Thymus (tissue), 14 donors: ENCODE measurements at places on chromosomes 2 and 18.

DNA sequence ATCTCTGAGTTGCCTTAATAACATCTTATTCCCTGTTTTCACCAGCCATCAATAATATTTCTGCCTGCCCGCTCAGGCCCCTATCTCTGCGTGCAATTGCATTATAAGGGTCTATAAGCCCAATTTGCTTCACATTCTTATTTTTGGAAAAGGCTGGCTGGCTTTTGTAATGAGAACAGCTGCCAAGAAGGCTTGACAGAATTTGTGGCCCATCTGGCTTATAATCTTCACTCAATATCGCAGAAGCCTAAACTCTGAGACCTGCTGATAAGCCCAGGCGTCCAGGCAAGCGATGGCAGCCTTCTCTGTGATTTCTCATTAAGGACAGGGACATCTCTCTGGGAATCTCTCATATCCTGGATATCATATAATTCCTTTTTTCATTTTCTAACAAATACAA is 1618.6 kb upstream of the CELF4 start:
- DNase-seq, result no peak

GRCh38 chr2:215530191-215530968 is 94.5 kb upstream of the FN1 start:
- no peak for DNase-seq

- no peak for DNase-seq
Observed at GRCh38 chr2:181376442-181376841, 80.7 kb upstream of the ITGA4 start.

- DNase-seq, result no peak
Observed at GRCh38 chr2:30503695-30504052, 56.6 kb downstream of the LCLAT1 start.

GRCh38 chr18:54209471-54210180 is 14.8 kb downstream of the MBD2 start:
- no peak for DNase-seq

- no peak for DNase-seq
Observed at GRCh38 chr2:59856391-59856790, 697.1 kb downstream of the BCL11A start.

GRCh38 chr18:42069036-42069435 is 114.0 kb downstream of the PIK3C3 start:
- no peak for DNase-seq

- no peak for DNase-seq
Observed at GRCh38 chr2:120369250-120369649, 23.3 kb downstream of the INHBB start.

- no peak for DNase-seq
Observed at GRCh38 chr2:74700643-74701372, 46.8 kb downstream of the SEMA4F start.

DNA sequence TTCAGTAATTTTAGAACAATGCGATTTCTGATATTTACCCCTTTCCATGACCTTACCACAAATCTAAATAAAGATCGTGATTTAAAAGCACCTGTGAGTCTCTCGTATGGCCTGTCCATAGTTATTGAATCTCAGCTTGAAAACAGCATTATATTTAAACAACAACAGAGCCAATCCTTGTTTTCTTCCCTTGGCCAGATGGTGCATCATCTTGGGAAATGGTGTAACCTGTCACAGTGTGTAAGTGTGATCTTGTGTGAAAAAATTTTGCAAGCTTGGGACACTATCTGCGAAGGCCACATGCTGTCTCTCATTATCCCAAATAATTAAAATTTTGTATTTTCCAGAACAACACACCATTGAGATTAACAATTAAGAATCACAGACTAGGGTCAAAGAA is 262.7 kb upstream of the SPHKAP start:
- no peak for DNase-seq

GRCh38 chr2:225559072-225559415 is 159.5 kb downstream of the NYAP2 start:
- DNase-seq, result no peak

DNA sequence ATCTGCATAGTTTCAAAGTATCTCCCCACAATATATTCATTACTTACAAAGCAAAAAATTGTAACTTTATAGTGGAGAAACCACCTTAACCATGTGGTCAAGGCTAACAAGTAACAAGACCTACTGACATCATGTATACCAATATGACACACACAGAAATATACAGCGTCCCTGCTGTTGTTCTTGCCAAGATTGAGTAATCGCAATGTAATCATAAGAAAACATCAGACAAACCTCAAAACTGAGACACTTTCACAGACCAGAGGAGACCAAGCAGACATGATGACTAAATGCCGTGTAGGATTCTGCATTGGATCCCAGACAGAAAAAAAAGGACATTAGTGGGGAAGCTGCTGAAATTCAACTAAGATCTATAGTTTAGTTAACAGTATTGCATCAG is 123.0 kb downstream of the ACAA2 start:
- DNase-seq, result no peak

GRCh38 chr2:131542438-131543384 is 15.0 kb downstream of the CCDC74A start:
- no peak for DNase-seq
